Right renal pelvis (tissue), 4 donors: ENCODE measurements at places on chromosomes 11 and 22. TPM values are rescaled to one million over a fixed set of nuclear protein-coding genes. Genes with fewer than 3 reads are reported as not detected.

GRCh38 chr22:29031227-29032011 lies 30.2 kb downstream of the C22orf31 start:
- DNase-seq, result no peak

GRCh38 chr11:95515371-95515770 lies 274.2 kb downstream of the FAM76B start:
- DNase-seq, result no peak

Gene OR8D4
- not detected for polyA plus RNA-seq

Gene ATG2A
- 25.9 TPM for polyA plus RNA-seq

Gene DMC1
- polyA plus RNA-seq, result 4.9 TPM

Gene BAIAP2L2
- polyA plus RNA-seq, result 7.1 TPM
